A549 treated with Mapracorat at 1 μM for 4 hours (cell line): ENCODE measurements at places on chromosomes 7 and 10. TPM values are rescaled to one million over a fixed set of nuclear protein-coding genes. Genes with fewer than 3 reads are reported as not detected.

Gene SAP25
- 0.34 to 0.60 TPM (median 0.53 TPM) in 4 of 5 replicates, not detected in the other for total RNA-seq

Gene WASL
- 18.1 to 23.2 TPM (median 22.9 TPM) in 5 replicates for total RNA-seq

Gene FAM20C
- total RNA-seq = 33.8 to 48.3 TPM (median 45.2 TPM) in 5 replicates

Gene ANKRD2
- total RNA-seq = 4.7 to 7.9 TPM (median 6.3 TPM) in 5 replicates

Gene KBTBD2
- 22.3 to 26.2 TPM (median 25.2 TPM) in 5 replicates for total RNA-seq

Gene GLRX3
- 205 to 218 TPM (median 212 TPM) in 5 replicates for total RNA-seq

Gene PNLIPRP3
- 0.08 TPM in 1 of 5 replicates, not detected in the others for total RNA-seq
